ENCODE measurements at places on chromosomes 7 and 10.
A peak's percentile ranks its signal among the peaks of the same experiment; 100 is the strongest.

- no peak for DNase-seq
Measured at GRCh38 chr10:67664942-67665341, 31.1 kb downstream of the CTNNA3 start.

GRCh38 chr10:96290368-96291133, 13.7 kb upstream of the DNTT start:
- no peak for DNase-seq

DNA sequence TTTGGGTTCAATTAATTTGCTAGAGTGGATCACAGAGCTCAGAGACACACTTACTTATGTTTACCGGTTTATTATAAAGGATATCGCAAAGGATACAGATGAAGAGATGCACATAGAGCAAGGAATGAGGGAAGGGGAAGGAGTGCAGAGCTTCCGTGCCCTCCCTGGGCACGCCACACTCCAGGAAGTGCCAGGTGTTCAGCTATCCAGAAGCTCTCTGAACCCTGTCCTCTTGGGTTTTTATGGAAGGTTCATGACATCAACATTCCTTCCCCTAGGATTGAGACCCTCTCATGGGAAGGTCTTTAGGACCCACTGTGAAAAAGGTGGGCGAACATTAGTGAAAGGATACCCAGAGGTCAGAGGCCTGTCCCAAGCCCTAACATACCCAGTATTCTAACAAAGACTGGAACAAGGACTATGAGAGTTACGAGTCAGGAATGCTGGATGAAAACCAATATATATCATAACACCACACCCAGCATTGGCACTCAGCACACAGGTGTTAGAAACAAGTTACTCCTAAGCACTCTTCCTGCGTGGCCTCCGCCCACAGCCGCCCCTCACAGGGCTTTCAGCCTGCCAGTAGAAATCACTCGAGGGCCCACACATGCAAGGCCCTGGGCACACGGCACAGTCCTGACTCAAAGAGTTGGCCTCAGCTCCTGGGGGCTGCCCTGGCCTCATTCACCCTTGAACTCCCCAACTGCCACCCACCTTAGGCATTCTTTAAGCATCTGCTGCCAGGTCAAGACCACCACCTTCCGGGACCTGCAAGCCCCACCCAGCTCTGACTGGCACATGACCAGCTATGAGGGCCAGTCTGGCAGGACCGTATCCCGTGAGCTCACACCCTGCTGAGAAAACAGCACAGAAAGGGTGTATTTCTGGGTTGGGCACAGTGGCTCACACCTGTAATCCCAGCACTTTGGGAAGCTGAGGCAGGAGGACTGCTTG, 5.6 kb upstream of the AIFM2 start:
- no peak for DNase-seq

DNA sequence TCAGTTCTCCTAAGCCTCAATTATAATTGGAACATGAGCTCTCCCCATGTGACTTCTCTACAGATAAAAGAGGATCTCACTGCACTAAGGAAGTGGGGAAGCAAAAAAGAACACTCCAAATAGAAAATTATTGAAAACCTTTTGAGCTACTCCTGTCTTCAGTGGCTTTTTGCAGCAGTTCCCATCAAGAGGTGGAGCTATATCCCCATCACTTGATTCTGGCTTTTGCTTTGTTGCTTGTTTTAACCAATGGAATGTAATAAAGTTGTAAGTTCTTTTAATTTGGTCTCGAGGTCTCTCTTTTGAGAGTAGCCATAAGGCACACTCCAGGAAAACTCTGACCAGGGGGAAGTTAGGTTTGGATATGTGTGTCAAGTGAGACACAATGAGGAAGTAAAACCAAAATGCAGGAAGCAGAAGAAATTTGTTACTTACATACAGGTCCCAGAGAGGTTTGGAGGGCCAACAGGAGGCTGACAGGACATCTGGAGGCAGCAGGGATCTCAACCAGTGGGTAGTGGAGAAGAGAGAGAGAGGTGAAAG, 569.4 kb downstream of the HTR7 start:
- no peak for DNase-seq

- DNase-seq = no peak
Measured at GRCh38 chr7:2165610-2166594, 66.8 kb downstream of the MAD1L1 start.

DNA sequence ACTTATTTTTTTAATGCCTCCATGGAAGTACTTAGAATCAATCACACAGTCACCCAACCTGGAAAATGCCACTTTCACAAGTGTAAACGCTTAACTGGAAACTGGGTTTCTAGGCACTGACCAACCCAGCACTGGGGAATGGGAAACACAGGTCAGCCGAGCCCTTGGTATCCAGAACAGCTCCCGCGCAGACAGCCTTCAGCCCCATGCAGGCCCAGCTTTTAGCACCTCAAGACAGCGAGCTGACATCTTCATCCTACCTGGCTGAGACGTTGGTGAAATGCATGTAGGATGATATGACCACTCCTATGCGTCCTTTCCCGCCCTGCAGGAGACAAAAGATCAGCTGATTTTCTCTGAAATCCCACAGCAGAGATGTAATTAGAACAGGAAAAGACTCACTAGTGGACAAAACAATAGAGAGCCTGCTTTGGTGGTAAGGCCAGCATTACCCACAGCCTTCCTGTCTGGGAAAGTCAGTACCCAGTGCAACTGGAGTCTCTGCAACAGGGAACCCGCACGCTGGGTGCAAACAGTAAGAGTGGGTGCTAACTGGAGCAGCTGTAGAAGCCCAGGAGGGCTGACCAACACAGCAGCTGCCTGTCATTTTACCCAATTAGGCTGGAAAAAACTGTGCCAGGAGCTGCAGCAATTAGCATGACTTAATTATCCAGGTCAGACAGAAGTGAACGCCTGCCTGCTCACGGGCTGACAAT, 153.7 kb downstream of the TNS3 start:
- DNase-seq = no peak

GRCh38 chr10:90589825-90590224, 268.0 kb downstream of the HTR7 start:
- no peak for DNase-seq

DNA sequence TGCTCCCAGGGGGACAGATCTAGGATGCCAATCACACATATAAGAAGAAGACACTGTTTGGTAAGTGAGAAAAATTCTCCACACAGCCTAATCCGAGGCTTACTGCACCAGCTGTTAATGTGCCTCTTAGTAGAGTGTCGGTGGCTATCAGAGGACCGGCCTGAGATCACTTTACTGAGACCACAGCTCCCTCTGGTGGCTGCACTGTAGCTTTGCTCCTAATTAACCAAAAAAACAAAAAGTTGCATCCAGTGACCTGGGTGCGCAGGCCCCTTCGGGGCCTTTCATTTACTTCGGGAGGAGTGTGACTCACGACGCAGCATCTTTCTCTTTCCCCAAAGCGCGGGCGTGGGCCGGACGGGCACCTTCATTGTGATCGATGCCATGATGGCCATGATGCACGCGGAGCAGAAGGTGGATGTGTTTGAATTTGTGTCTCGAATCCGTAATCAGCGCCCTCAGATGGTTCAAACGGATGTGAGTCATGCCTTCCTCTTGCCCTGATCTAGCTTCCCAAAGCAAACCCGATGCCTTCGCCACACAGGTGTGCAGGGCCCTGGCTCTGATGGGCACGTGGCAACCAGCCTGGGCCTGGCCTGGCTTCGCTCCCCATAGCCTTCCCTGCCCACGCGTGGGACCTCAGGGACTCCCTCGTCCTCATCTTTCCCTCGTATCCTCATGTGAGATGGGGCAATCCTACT, 56.7 kb downstream of the MKI67 start:
- peak; percentile 78 for DNase-seq

- DNase-seq = no peak
Measured at GRCh38 chr10:131080571-131080970, 230.9 kb downstream of the TCERG1L start.

GRCh38 chr7:128373606-128374005, 12.1 kb upstream of the PRRT4 start:
- no peak for DNase-seq

DNA sequence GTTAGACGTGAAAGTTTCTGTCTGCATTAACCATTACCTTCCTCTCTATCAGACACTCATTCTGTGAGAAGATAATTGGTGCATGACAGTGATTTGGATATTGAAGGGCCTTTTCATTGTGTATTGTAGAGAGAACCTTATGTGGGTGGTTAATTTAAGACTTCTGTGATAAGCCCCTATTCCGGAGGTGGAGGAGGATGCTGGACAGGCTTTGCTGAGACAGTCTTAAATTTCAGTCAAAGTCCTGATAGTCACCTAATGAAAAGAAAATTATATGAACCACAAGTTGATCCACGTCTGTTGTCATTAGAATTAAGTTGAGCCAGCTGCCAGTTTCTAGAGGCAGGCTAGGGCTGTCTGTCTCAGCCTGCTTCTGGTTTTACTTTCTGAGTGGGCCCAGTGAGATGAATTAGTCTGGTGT, 62.9 kb downstream of the CELF2 start:
- DNase-seq = no peak

GRCh38 chr7:99129536-99129935, 14.4 kb downstream of the SMURF1 start:
- DNase-seq = no peak

- DNase-seq = no peak
Measured at GRCh38 chr7:50262916-50263690, 41.4 kb upstream of the IKZF1 start.

DNA sequence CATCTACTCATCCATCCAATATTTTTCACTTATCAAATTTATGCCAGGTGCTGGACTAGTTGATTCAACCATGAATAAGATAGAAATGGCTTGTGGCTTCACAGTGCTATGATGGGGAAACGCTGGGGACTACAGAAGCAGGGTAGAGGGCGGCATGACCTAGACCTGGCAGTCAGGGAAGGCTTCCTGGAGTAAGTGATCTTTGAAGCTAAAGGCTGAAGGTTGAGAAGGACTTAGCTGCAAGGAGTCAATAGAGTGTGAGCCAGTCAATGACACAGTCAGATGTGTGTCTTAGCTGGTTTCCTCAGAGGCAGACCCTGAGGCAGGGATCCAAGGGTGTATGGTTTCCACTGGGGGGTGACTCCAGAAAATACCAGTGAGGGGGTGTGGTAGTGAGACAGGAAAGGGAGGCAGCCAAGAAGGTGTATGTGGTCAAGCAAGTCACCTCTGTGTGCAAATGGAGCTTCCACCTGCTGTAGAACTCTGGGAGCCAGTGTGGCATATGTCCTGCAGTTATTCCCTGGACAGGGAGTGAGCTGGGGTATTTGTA, 10.3 kb downstream of the PRF1 start:
- no peak for DNase-seq

DNA sequence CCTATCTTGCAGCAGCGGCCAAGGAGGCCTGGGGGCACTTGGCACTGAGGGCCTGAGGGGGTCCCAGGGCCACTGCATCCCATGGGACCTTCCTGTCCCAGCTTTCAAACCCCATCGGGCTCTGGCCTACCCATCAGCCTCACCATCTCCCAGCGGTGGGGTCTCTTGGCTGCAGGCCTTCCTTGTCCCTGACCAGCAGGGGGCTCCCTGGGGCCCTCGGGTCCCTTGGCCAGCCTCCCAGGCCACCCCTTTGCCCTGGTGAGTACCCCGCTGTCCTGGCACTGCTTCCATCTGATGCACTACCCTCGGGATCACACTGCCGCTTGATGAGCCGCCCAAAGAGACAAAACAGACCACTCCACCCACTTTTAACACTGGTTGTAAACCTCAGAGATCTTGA, 43.5 kb downstream of the YKT6 start:
- peak; percentile 16 for DNase-seq
